ENCODE measurements at places on chromosomes 7 and 10. TPM values are rescaled to one million over a fixed set of nuclear protein-coding genes. Genes with fewer than 3 reads are reported as not detected.

Gene CCDC146
- total RNA-seq = 0.49 TPM

Gene GPR26
- not detected for total RNA-seq

Gene CRHR2
- not detected for total RNA-seq

Gene TMEM273
- 0.48 TPM for total RNA-seq

Gene ARID5B
- 86.3 TPM for total RNA-seq

Gene TRIL
- not detected for total RNA-seq

Data from activated naive CD4-positive, alpha-beta T cell treated with anti-CD3 and anti-CD28 coated beads for 36 hours (primary cell).